ENCODE measurements at places on chromosomes 3 and 15.
A peak's percentile ranks its signal among the peaks of the same experiment; 100 is the strongest.

- no peak for DNase-seq
These were observed 208.4 kb downstream of the PLOD2 start for GRCh38 chr3:145952536-145952935.

DNA sequence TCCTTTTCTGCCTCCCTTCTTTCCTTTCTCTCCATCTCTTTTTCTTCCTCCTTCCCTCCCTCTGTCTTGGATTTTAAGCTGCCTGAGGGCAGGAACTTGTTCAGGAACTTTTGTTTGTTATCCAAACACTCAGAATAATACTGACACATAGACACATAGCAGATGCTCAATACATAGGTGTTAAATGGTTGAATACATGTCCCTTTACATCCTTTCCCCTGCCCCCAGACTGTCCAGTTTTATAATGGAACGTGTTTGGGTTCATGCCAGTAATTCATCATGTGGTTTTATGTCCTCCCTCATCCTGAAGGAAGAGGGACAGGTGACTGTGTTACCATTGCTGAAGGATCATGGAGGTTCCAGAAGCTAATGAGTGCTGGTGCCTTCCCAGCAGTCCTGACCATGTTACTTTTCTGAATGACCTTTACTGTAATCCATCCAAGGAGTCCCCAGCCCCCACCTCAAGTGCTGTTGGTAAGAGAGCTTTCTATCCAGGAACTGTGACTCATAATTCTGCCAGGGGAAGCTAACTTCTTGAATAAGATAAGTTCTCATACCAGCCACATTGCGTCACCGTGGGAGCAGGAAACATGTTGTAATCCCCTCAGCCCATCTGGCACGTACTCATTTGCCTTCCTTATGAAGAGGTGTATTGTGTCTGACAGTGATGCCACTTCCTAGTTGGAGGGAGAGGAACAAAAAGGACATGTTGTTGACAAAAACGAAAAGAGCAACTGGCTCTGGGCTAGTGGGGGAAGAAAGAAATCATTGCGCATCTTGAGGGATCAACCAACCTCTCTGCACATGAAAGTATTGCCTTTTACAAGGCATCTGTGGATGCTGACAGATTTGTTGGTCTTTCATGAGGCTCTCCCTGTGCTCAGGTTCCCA is 52.4 kb downstream of the IL1RAP start:
- DNase-seq: peak; percentile 32

DNA sequence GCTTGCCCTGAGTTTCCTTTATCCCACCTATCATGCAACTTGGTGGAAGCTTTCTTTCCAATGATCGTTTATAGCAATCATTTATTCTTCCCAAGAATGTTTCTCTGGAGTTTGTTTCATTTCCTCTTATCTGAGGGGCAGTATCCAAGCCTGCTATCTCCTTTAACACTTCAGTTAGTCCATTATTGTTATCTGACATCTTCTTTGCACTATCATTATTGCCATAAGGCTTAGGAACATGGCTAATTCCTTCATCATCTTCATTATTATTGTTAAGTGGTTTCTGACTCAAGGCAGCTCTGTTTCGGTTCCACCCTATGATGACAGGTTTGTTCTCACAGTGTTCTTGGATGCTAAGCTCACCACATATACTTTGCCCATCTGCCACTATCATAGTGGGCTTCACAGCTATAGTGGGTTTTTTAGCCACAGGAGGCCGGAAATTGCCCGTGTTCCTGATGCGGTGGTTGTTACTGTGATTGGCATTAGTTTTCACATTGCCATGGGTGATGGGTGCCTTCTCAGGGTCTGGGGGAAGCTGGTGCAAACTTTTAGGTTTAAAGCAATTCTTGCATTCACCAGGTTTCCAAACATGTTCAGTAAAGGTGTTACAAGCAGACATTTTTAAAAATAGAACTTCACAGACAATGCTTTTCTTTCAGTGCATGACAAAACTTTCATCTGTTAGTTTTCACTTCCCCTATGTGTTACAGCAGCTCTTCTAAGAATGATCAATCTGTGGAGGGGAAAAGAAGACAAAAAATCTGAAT is 110.6 kb upstream of the TSPAN3 start:
- DNase-seq: no peak

- DNase-seq: no peak
These were observed 45.6 kb upstream of the FSTL1 start for GRCh38 chr3:120496278-120497002.

DNA sequence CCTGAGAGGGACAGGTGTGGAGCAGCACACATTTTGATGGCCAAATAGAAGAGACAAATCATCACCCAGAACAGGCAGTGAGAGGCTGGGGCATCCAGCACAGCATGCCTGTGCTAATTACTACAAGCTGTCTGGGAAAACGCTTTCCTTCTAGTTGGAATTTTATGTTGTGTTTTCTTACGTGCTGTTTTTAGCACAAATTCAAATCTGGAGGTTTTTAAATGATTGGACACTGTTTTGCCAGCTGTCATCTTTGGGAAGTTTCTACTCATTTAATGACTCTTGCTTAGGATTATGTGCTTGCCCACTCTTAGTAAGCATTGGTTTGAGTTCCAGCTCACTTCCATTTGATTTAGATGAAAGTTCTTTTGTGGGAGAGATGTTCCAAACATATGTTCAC is 43.5 kb downstream of the EAF1 start:
- no peak for DNase-seq

Measured in endothelial cell (in vitro differentiated cells).